Amniotic epithelial cell (primary cell): ENCODE measurements at places on chromosomes 12 and 14.
A peak's percentile ranks its signal among the peaks of the same experiment; 100 is the strongest.

DNA sequence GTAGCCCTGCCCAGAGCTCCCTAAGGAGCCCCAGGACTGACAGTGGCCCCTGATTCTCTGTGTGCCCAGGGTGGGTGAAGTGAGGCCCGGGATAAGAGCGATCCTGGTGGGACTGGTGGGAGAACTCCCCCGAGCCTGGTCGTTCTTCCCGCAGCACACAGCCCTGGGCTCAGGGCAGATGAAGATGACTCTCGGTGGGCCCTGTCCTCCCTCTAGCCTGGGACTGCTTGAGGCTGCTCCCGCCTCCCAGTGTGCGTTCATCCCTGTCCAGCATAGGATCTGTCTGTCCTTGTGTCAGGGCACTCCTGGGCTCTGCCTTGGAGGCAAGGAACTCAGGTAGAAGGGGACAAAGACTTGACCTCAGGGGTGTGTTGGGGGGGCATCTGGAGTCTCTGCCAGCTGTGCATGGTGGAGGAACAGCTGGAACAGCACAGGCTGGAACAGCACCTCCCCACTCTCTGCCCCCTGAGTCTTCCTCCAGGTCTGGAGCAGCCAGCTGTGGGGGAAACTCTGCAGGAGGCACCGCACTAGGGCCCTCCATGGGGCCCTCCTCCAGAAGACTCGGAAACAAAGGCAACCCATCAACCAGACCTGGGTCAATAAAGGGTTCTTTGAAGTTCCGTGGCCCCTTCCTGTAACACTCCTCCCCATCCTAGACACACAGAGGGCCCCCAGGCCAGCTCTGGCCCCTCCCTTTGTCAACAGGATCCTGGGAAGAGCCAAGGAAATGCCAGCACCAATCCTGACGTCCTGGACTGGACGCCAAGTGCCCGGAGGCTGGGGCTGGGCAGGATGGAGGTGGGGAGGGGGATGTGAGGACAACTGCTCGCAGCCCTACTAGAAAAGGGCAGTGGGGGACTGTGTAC is 15.9 kb downstream of the FAIM2 start:
- DNase-seq, result no peak

DNA sequence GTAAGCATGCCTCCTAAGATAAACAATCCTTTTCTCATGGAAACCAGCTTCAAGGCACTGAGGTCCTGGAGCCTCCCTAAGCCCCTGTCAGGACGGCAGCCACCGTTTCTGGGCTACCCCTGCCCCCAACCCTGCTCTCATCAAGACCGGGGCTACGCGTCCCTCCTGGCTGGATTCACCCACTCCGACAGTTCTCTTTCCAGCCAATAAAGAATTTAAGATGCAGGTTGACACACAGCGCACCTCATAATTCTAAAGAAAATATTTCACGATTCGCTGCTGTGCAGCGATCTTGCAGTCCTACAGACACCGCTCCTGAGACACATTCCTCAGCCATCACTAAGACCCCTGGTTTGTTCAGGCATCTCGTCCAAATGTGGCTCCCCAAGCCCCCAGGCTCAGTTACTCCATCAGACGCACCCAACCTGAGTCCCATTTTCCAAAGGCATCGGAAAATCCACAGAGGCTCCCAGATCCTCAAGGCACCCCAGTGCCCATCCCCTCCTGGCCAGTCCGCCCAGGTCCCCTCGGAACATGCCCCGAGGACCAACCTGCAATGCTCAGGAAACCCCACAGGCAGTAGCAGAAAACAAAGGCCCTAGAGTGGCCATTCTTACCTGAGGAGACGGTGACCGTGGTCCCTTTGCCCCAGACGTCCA is 336.3 kb downstream of the TMEM121 start:
- no peak for DNase-seq

- no peak for DNase-seq
These were observed 50.6 kb downstream of the DAAM1 start for GRCh38 chr14:59239022-59239421.

DNA sequence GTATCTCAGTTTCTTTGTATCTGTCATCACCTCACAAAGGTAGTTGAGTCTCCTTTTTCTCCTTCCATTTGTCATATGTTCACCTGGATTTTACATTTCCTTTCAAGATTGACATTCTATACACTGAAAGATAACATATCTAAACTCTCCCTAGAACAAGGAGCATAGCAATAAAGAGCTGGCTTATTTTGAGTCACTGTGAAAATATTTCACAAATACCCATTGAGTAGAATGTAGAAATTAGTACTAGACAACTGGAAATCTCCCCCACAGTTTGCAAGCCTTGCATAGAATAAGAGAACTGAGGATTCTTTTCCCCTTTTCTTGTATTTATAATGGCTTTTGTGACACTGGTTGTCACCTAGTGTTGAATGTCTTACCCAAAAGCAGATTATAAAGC is 111.2 kb downstream of the KICS2 start:
- DNase-seq, result peak; percentile 55

- DNase-seq, result no peak
These were observed 127.9 kb upstream of the TMEM132D start for GRCh38 chr12:130031571-130032189.

DNA sequence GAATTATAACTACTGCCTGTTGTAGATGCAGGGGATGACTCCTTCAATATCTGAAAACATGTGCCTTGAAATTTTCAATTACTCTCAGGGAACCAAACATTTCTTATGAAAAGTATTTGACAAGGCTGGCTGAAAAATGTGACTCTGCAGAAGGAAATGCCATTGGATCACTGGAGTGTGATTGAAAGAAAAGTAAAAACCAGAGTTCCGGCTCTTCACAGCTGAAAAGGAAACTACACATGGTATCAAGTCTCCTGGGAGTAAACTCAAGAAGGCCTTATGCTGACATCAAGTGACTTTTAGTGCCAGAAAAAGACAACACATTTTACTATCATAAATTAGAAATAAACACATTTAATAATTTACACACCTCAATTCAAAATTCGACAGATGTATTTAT is 693.0 kb downstream of the LRFN5 start:
- no peak for DNase-seq

DNA sequence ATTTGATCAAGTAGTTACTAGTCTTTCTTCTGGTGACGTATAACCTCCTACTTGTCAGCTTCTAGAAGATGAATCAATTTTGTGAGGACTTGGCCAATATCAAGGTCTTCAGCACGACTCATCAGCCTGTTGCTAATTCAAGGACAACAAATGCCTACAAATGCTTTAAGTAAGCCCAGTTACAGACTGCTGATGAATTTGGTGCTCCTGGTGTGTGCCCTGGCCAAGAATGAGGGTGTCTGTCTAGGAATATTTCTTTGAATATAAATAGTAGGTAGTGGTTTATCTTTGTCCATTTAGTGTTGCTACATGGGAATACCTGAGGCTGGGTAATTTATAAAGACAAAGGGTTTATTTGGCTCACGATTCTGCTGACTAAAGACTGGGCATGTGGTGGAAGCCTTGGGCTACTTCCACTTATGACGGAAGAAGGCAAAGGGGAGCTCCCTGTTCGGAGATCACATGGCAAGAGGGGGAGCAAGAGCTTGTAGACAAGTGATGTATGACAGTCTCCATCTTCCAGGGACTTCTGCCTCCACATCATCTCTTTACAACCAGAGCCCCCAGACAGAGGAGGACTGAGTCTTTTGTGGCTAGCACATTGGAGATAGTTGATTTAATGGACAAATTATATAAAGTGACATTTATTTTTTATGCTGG is 180.2 kb downstream of the CRADD start:
- peak; percentile 58 for DNase-seq

DNA sequence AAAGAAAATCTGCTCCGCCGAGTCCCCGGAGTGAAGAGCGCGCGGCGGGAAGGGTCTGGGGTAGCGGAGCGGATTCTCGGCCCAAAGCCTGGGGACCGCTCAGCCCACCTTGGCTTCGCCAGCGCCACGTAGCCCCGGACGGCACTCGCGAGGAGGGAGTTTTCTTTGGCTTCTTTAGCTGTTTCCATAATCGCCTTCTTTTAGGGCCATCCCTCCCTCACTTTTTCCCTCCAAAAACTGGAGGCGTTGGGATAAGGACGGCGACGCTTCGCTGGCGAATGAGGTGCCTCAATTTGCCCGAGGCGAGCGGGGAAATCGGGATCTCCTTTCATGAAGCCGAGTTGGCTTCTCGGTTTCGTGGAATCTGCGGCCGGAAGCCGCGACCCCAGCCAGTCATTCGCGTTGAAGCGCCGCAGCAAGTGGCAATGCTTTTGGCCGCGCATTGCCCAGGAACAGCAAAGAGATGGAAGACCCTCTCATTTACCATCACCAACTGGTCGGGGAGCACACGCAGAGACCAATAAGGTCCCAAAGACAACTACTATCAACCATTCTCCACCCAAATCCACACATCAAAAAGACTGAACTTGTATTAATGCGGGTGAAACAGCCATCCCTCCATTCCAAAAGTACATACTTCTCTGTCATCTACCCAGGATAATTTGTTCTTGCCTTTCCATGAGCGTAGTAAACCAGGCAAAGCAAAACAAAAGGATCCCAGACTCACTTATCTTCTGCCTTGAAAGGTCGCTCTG is 8.4 kb upstream of the SIX1 start:
- no peak for DNase-seq

DNA sequence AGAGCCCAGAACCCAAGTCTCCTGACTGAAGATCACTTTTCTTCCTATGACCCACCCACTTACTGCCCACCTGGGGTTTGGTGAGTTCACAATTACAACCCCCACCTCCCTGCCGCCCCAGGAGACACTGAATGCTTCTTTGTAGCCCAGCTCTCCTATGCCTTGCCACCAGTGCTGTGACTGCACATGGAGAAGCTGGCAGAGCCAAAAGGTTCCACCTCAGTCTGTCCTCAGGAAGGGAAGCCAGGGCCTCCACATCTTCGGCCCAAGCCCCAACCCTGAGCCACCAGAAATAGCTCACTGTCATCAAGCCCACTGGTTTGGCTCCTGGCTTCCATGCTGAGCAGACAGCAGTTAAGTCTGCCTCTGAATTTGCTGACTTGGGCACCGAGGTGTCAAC is 25.6 kb downstream of the OTUB2 start:
- DNase-seq, result no peak

DNA sequence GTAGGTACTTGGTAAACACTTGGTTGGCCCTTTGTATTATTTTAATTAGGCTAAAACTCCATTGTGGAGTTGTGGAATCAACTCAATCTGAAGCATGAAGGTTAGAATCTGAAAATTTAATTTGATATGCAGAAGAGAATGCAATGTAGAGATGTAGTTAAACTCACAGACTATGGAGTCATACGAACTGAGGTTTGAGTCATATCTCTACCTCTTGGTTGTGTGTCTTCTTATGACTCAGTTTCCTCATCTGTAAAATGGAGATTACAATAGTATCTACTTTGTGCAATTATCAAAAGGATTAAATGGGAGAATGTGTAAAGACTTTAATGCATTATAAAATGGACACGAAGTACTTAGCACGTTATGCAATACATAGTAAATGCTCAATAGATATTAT is 146.0 kb upstream of the IFNG-AS1 start:
- no peak for DNase-seq

DNA sequence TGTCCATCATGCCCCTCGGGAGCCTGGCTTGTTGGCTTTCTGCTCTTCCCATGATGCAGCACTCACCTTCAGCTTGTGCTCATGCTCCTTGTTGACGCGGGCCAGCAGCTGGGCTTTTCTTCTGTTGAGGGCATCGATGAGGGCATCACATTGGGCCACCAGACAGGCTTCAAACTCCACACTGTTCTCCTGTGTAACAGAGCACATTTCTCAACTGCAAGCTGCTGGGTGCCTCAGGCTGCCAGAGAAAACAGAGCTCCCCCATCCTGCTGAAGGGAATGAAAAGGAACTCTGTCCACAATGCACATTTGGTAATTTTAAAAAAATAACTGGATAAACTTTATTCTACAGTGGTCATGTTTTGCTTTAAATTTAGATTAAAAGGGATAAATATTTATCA is 72.1 kb downstream of the TRIM9 start:
- DNase-seq, result no peak

DNA sequence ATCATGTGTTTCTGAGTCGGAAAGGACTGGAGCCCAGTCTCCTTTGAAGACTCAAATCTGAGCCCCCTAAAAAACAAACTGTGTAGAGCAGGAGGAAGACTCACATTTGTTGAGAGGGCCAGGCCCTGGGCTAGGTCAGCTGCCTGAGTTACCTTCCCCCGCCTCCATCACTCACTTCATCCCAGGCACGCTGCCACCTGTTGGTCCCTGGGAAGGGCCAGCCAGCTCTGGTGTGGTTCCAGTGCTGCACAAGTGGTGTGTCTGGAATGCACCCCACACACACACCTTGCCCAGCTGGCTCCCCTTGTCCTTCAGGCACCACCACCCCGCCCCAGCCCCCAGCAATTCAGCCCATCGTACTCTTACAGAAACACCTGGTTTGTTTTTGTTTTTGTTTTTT is 9.0 kb downstream of the MVK start:
- no peak for DNase-seq

GRCh38 chr12:14431975-14432374 is 66.5 kb downstream of the ATF7IP start:
- no peak for DNase-seq

- DNase-seq, result no peak
These were observed 220.3 kb downstream of the KTN1 start for GRCh38 chr14:55800156-55800785.

- DNase-seq, result no peak
These were observed 153.1 kb downstream of the BCAT1 start for GRCh38 chr12:24795699-24796347.

- DNase-seq, result peak; percentile 45
These were observed 47.8 kb downstream of the BTBD7 start for GRCh38 chr14:93285044-93285443.

DNA sequence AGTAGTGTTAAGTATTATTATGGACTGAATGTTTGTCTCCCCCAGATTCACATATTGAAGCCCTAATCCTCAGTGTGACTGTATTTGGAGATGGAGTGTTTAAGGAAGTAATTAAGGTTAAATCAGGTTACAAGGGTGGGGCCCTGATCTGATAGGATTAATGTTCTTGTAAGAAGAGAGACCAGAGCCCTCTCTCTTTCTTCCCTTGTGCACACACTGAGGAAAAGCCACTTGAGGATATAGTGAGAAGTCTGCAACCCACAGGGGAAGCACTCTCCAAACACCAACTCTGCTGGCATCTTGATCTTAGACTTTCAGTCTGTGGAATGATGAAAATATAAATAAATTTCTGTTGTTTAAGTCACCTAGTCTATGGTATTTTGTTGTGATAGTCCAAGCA is 2.2 kb upstream of the KLRG1 start:
- DNase-seq, result no peak

- peak; percentile 50 for DNase-seq
These were observed 236.7 kb downstream of the FBXL14 start for GRCh38 chr12:1357711-1358110.

- no peak for DNase-seq
These were observed 257.8 kb upstream of the GARIN6 start for GRCh38 chr12:99389751-99390150.

GRCh38 chr12:57756406-57757341 is 1.8 kb downstream of the MARCHF9 start:
- peak; percentile 21 for DNase-seq

- DNase-seq, result no peak
These were observed 24.5 kb upstream of the TMCC3 start for GRCh38 chr12:94674835-94675234.
